ENCODE measurements at places on chromosomes 16 and 17. TPM values are rescaled to one million over a fixed set of nuclear protein-coding genes. Genes with fewer than 3 reads are reported as not detected.

DNA sequence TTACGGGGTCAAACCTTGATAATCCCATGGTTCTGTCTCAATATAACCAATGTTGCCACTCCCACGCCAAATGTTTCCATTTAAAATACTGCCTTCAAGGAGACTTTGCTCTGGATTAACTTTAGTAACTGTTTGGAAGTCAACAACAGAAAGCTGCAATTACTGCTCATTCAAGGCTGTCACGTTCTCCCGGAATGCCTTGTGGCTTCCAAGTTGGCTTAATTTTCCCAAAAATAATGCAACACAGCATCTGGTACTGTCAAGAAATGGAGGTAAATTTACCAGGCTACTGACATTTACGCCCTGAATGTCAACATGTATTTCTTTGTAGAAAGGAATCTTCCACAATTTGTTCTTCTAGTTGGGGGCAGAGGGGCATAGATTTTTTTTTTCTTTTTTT is 38.2 kb downstream of the GPRC5B start:
- DNase-seq: no peak

GRCh38 chr17:7613769-7614424 is 800 bp downstream of the FXR2 start:
- peak; percentile 43 for DNase-seq

The OTOP2 gene
- total RNA-seq: not detected

- no peak for DNase-seq
Measured at GRCh38 chr17:44293509-44294226, 14.7 kb upstream of the RUNDC3A start.

DNA sequence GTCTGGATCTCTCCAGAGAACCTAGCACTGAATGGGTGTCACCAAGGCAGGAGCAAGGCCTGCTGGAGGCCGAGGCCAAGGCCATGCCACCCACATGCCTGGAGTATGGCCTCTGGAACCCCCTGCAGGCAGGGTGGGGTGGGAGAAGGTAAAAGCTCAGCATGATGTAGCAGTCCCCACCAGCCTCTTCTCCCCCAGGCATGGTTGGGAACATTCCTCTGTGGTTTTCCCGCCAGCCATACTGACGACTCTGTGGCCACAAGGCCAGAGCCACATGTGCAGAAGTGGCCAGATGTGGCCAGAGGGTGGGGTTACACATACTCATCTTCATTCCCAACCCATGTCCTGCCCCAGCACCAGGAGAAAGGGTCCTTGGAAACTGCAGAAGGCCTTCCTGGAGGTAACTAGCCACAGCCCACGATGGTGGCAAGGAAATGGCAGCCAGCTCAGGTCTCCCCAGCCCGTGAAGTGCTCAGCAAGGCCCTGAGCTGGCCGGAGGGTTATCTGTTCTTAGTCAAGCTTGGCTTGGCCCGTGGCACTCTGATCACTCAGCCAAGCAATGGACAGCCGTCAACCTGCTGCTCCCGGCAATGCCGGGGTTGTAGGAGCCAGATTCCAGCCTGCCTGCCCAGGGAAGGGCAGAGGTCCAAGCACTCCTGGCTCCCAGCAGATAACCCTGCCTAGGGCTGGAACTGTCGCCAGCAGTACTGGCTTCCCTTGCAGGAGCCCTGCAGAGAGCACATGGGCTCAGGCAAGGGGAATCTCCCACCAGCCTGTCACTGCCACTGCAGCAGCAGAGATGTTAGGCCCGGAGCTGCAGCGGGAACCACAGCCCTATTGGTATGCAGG is 26.1 kb downstream of the HDAC5 start:
- DNase-seq: peak; percentile 43

The PIRT gene
- not detected for total RNA-seq

The CXCL16 gene
- 2.6 TPM for total RNA-seq

DNA sequence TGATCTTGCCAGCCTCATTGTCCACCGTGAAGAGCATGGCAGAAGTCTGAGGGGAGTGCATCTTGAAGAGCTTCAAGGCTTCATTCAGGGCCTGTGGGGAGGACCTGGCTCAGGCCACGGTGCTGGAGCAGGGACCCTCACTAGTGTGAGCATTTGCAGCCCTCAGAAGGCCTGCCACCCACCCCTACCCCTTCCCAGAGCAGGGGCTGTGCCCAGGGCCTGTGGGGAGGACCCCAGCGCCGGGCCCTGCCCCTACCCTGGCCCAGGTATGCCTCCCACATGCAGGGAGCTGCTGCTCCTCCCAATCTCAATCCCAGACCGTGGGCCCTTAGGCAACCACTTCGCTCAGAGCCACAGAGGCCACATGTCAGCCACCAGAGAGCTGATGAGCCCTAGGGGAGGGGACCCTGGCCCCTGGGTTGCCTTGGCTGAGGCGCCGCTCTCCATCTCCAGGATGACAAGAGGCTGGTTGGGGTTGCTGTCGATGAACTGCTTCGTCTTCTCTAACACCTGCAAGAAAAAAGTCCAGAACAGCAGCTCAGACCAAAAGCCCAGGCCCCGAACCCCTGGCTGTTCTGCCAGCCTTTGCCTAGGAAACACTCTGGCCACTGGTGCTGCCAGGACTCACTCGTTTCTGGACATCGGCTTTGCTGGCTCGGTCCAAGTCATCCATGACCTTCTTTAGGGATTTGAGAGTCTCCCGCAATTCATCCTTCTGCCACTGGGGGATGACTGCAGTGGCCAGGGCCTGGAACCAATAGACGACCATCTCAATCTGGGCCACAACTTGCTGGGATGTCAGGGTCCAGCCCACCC is 1.8 kb upstream of the EXOSC6 start:
- peak; percentile 41 for DNase-seq

The HSBP1 gene
- 77.8 TPM for total RNA-seq

GRCh38 chr16:1100084-1100800 is 4.2 kb upstream of the C1QTNF8 start:
- no peak for DNase-seq

DNA sequence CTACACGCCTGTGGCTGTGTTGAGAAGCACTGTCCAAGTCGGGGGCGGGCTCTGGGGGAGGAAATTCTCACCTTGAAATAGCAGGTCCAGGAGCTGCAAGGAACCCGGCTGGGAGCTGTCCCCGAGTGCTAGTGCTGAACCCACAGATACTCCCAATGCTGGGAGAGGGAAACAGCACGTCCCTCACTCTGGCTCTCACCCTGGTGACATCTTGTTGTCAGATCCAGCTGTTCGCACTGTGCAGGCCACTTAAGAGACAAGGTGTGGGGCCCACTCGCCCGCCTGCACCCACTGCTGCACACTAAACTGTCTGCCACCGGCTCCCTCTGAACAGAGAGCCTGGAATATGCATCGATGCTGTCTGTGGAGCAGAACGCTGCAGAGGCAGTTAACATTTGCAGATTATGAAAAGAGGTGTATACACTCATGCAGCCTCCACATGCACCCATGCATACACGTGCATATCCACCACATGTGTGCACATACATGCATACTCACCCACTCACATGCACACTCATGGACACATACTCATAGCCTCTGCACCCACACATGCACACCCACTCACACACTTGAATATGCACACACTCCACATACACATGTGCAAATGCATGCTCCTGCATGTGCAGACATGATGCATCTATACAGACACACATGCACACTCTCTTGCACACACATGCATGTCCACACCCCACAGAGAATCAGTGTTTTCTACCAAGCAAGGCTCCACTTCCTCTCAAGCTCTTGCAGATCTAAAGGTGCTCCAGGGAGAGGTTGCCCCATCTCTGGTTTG is 42.0 kb downstream of the MGAT5B start:
- peak; percentile 46 for DNase-seq

The BRIP1 gene
- 20.9 TPM for total RNA-seq

DNA sequence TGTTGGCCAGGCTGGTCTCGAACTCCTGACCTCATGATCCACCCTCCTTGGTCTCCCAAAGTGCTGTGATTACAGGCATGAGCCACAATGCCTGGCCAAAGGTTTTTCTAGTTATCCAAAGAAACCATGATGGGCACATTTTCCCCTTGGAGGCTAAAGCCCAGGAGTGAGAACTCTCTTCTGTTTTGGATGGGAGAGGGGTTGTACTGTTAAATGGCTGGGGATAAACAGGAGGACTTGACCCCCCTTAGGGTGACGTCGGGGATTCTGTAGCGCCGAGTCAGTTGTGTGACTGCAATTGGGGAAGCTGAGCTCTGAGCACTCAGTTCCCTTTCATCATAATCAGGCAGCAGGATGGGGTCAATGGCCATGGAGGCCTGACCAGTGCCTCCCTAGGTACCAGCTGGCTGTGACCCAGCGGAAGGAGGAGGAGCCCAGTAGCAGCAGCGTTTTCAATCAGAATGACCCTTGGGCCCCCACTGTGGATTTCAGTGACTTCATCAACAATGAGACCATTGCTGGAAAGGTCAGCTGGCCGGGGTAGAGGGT is 4.1 kb downstream of the AOC3 start:
- DNase-seq: no peak

DNA sequence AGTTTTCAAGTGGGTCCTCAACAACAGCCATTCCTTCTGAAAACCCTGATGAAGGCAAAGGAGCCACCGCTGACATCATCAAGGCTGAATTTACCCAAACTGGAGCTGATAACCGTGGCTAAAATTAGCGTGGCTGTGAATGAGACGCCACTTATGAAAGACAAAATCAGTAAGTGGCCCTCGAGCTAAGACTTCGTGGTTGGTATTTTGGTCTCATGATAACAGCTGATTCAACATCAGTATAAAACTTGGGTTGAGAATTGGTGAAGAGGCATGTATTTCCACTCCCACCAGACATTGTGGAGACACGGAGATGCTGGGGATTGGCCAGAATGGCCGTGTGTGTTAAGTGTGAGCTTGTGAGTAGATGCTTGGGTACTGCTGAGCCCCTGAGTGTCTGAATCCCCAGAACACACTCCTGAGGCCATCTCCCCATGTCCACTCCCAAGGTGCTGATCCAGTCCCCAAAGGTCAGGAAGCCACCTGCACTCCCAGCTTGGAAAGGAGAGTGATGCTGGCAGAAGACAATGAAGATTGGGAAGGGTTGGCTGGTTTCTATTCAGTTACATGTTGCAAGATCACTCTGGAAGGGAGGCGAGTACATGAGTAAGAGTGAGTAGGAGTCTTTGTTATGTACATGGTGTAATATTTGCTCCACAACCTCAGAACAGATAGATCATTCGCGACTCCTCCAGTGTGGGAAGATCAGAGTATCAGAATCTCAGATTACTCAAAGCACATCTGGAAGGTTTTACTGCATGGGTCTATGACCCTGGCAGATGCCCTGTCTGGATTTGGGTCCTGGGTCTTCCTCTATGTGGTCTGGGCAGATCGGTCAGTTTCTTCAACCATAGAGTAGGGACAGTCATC is 207.7 kb downstream of the HS3ST3A1 start:
- peak; percentile 83 for DNase-seq

DNA sequence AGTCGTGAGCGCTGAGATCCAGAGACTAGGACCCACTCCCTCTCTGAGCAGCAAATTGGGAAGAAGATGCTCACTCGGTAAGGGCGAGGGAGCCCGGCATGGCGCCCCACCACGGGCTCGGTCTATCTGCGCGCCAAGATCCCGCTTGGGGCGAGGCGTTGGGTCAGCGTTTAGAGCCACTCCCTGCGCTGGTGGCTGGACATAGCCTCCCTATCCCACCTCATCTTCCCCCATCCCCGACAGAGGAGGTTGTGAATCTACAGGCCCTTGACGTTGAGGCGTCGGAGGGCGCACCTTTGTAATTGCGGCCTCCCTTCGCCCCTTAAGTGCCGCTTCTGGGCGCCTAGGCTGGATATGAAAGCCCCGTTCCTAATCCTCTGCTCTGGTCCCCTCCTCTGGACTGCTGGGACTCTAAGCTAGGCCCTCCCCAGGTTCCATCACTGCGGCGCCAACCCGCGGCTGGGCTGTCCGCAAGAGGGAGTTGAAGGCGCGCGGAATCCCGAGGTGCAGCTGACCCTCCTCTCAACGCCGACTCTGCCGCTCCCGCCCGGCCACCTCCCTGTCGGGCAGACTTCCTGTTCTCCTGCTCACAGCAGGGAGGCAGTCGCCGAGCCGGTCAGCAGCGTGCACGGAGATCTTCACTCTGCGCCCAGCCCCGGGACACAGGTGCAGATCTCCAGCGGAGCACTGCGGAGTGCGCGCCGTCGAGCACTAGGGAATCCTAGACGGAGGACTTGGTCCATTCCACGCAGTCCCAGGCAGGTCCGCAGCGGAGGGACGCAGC is 16.1 kb upstream of the HOXB9 start:
- DNase-seq: no peak

GRCh38 chr16:67447508-67448076 is 16.7 kb downstream of the HSD11B2 start:
- peak; percentile 67 for DNase-seq

The TBC1D3I gene
- total RNA-seq: 0.09 TPM

- no peak for DNase-seq
Measured at GRCh38 chr16:51383909-51384308, 232.8 kb upstream of the SALL1 start.

The CLDN7 gene
- total RNA-seq: not detected

- no peak for DNase-seq
Measured at GRCh38 chr16:49027420-49027819, 254.2 kb downstream of the CBLN1 start.

DNA sequence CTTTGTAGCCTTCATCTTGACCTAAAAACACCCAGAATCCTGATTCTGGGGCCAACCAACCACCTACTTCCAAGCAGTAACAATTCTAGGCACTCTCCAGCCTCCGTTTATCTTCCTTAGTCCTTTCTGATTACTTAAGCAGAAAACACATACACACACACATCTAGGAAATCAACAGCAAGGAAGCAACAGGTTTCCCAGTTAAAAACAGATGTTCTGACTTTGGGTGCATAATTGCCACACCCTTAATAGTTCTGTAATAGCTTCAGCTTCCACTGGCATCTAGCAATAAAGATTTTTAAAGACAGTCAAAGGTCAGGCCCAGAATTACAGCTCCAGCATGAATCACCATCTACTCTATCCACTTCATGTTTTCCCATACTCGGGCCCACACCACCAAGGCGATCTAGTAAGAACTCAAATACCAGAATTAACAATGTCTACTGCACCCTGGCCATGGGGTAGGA is 2.6 kb downstream of the ARHGAP17 start:
- peak; percentile 90 for DNase-seq

DNA sequence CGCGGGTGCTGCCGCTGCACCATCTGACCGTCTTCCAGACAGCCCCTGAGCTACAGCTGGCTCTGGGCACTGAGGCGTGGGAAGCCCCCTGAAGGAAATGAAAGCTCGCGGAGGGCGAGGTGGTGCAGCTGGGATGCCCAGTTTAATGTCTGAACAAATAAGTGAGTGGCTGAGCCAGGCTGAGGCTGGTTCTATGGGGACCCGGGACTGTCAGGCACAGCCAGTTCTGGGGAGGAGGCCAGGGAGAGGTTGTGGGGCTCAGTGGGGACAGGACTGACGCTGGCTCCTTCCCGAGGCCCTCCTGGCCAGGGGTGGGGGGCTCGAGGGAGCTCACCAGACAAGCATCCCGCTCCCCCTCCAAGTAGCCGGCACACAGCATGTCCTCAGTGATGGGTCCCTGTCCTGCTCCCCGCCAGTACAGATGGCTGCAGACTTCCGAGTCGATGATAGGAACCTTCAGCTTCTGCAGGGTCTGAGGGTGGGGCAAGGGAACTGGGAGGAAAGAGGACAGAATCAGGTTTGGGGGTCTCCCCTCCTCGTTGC is 4.4 kb downstream of the PRSS22 start:
- DNase-seq: no peak

The CHD3 gene
- 143 TPM for total RNA-seq

- DNase-seq: peak; percentile 16
Measured at GRCh38 chr17:7548585-7549400, at the start of gene TNFSF12. Gene TNFSF12 (plus strand): TSS chr17:7549058. CDS start chr17:7549154, 96 bp downstream.

- no peak for DNase-seq
Measured at GRCh38 chr16:8864480-8865110, 4.2 kb downstream of the CARHSP1 start.

Data from fibroblast of the aortic adventitia (primary cell).